C1 segment of cervical spinal cord (tissue), 14 donors: ENCODE measurements at places on chromosomes 12 and 14.

GRCh38 chr14:59028476-59029202, 159.8 kb upstream of the DAAM1 start:
- no peak for DNase-seq

GRCh38 chr12:7026854-7027253, 8.6 kb upstream of the LPCAT3 start:
- no peak for DNase-seq

- DNase-seq: no peak
These were observed 190.8 kb upstream of the TMEM132C start for GRCh38 chr12:128076188-128076587.

GRCh38 chr12:31214626-31215517, 111.1 kb downstream of the SINHCAF start:
- DNase-seq: no peak

DNA sequence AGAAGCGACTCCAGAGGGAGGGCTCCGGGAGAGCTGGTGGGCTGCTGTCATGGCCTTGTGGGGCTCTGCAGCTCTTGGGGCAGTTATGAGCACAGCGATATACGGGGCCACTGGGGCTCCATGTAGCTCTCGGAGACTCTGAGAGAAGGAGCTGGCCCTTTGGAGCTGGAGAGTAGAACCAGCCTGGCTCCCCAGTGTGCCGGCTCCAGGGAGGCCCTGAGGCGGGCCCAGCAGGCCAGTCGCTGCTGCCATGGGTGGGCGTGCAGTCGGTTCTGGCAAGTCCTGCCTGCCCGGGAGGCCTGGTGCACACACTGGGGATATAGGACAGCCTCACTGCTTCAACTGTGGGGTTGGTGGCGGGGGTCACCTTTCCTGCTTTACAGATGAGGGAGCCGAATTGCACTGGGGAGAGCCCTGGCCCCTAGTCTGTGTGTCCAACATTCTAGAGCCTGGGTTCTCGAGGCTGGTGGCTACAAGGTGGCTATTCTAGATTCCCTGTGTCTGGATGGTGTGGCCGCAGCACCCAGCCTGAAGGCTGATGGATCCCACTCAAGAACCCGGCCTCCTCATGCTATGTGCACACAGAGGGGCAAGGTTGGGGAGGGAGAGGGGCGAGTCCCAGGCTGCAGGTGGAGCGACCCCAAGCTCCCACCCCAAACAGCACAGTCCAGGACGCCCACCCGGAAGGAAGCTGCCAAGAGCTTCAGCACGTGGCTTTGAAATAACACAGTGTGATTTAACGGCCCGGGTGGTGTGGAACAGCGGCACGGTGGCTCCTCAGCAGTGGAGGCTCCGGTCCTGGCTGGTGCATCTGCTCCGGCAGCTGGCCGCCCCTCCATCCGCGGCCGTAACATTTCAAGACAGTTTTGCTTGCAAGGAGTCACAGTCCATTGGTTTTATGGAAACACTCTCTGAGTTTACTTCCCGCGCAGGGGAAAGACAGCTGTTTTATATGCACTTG, 188.3 kb upstream of the C14orf180 start:
- no peak for DNase-seq

DNA sequence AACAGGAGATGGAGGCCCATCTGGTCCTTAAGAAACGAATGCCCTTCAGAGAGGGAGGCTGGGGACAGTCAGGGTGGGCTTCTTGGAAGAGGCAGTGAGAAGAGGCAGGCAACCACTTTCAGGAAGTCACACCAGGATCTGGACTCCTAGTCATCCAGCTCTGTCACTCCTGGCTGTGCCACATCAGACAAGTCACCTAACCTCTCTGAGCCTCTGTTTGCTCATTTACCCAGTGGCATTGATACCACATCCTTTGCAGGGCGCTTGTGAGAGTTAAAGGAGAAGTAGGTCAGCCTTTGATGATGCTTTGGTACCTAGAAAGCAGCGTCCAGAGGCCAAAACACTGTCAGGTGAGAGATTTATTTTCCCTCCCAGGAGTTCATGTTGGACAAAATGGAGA, 11.1 kb downstream of the CCDC197 start:
- DNase-seq: no peak

GRCh38 chr14:105385322-105385637, 13.1 kb upstream of the TEX22 start:
- DNase-seq: no peak

DNA sequence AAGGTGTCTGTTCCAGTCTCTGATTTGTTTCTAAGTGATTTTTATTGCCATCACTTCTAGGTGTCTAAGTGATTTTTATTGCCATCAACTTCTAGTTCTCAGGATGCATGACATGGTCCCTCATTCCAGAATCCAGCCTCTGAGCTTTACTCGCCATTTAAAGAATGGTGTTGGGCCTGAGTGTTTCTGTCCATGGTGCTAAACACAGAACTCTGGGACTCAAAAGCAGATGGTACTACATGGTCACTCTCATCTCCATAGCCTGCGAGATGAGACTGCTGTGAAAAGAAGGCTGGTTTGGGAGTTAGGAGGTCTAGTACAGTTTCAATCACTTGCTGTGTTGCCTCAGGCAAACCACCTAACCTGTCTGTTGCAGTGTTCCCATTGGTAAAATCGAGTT, 276.6 kb downstream of the NRXN3 start:
- no peak for DNase-seq

DNA sequence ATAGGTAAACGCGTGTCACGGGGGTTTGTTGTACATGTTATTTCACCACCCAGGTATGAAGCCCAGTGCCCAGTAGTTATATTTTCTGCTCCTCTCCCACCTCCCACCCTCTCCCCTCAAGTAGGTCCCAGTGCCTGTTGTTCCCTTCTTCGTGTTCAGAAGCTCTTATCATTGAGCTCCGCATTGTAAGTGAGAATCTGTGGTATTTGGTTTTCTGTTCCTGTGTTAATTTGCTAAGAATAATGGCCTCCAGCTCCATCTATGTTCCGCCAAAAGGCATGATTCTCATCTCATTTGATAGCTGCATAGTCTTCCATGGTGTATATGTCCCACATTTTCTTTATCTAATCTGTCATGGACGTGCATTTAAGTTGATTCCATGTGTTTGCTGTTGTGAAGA, 6.9 kb upstream of the GPRC5D start:
- DNase-seq: no peak

DNA sequence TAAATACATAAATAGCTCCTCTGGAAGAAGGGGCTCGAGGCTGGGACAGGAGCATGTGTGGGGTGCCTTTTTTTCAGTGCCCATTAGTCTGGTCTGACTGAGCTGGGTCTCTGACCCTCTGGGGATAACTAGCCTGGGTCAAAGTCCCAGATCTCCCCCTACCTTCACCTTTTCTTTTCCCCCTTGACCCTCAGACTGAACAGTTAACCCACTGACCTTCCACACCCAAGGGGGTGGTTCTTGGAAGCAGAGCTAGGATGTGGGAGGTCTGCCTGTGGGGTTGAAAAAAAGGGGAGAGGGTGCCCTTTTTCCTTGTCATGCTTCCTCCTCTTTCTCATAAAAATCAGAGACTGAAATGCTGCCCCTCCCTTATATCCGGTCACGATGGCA, 925 bp upstream of the GLI1 start:
- DNase-seq: no peak

DNA sequence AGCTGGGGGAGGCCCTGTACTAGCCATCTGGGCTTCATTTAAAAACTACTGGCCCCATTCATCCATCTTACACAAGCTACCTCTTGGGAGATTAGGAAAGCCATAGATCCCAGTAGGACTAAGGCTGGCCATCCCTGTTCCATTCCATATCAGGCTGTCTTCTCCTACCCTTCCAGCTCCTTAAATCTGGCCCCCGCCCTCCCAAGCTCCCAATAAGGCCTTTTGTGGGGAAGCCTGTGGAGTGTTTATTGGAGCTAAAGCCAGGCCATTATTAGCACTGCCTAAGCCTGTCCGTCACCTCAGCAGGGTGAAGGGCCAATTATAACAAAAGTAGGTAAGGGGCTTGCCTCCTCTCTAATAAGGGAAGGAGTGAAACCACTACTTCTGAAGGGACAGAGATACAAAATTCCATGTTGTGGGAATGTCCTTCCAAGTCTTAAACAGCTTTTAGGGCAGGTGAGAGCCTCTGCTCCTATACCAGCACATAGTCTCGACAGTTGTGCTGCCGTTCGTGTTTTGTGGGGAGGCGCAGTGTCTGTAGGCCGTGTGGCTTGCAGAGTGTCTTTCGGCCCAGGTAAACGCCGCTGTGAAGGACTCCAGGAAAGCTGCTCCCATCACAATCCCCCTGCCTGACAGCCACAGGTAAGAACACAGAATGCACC, 3.7 kb downstream of the MYL6 start:
- DNase-seq: no peak

DNA sequence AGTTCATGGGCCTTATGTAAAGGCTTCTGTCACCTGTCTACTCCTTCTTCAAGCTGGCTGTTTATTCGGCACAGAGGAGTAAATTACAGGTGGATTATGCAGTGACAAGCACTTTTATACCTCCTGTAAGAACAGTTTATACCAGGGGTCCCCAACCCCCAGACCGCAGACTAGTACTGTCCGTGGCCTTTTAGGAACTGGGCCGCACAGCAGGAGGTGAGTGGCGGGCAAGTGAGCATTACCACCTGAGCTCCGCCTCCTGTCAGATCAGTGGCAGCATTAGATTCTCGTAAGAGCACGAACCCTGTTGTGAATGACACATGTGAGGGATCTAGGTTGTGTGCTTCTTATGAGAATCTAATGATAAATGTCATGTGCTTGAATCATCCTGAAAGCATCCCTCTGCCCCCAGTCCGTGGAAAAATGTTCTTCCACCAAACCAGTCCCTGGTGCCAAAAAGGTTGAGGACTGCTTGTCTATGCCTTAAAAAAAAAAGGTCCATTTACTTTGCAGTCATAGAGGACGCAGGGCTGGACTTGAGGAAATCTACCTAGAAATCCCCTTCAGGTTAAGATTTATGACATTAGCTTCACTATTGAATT, 78.8 kb downstream of the ETV6 start:
- no peak for DNase-seq

GRCh38 chr14:64878837-64879634, 671 bp downstream of the SPTB start:
- DNase-seq: no peak

DNA sequence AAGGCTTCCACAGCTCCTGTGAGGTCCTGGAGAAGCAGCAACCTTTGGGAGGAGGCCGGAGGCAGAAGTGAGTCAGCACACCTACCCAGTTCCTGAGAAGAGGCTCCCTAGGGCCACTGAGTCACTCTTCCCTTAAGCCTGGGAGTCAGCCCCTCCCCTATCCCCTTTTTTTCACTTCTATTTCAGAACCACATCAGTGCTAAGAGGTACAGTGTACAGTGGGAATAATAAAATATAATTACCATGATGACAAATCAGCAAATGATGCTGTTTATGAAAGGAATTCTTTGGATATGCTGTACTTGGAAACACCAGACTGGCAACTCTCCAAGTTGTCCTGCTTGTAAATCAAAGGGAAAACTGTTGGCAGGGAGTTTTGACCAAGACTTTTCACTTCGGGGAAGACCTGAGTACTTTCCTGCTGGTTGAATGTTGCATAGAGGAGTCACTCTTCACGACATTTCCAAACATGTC, 7.8 kb upstream of the TBPL2 start:
- DNase-seq: no peak

- DNase-seq: no peak
These were observed 14.0 kb upstream of the NDUFA12 start for GRCh38 chr12:95017482-95017881.

GRCh38 chr12:13071305-13072280, 27.4 kb downstream of the FAM234B start:
- DNase-seq: no peak

GRCh38 chr14:74685921-74686678, 26.8 kb downstream of the AREL1 start:
- no peak for DNase-seq

DNA sequence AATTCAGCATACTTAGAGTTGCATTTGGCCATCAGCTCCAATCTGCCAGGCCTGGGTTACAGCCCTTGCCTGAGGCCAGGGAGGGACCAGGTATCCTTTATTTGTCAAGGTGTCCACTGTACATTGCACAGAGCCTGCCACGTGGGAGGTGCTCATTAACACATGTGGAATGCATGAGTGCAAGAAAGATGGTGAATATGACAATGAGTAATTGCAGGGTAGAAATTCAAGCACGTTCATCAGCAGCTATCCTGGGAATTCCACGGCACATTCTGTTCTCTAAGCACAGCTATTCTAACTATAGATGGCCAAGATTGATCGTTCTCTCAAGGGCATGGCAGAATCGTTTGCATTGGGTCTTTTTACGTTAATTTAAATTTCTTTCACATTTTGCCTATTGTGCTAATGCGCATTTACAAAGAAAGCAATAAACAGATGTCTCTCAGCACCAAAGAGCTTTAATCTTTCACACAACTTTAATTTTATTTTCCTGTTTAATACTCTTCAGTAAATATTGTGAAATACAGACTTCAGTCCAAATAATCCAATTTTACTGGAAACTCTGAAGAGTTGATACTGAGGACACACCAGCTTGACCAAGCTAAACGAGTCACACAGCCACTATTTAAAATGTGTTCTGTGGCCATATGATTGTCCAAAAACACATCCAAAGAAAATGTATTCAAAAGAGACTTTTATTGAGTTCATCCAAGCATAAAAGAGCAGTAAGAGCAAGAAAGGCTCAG, 1025.7 kb upstream of the TMEM132C start:
- no peak for DNase-seq

DNA sequence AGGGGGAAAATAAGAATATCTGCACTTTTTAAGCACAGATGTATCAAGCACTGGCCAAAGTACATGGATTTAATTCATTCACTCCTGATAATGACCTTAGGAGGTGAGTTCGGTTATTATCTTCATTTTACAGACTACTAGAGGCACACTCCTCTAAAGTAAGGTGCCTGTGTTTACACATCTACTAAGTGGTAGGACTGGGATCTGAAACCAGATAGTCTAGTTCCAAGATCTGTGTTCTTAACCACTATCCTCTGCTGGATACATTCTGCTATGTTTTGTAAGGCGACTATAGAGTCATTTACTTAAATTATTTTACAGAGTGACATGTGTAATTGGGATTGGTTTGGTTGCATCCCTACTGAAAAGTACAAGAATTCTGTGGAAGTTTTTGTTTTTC, 175.3 kb downstream of the ESR2 start:
- DNase-seq: no peak

GRCh38 chr14:51859131-51859530, 1.3 kb upstream of the GNG2 start:
- no peak for DNase-seq

DNA sequence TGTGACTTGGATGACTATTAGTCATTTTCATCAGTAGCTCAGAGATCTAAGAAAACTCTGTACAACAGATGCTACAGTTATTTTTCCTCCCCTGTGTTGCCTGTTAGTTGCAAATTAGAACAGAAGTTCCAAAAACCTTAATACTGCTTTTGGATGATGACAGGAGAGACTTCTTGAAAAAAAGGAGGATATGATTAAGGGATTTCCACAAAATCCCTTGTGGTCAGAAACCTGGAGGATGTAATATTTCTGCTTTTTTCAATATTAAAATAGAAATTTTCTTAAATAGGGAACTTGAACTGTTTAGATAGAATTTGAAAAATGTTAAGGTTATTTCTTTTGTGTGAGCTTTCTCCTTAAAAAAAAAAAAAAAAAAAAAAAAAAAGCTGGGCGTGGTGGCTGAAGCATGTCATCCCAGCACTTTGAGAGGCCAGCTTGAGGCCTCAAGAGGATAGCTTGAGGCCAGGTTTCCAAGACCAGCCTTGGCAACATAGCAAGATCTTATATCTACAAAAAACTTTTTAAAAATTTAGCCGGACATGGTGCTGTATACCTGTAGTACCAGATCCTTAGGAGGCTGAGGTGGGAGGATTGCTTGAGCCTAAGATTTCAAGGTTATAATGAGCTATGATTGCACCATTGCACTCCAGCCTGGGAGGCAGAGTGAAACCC, 14.1 kb downstream of the CMAS start:
- DNase-seq: no peak
